H4 (cell line): ENCODE measurements at places on chromosomes 1 and 21. TPM values are rescaled to one million over a fixed set of nuclear protein-coding genes. Genes with fewer than 3 reads are reported as not detected.

The PRRX1 gene
- total RNA-seq = 0.10 TPM in 1 of 2 replicates, not detected in the other

The PRKAA2 gene
- 2.2 and 3.5 TPM in 2 replicates for total RNA-seq

The PLA2G2F gene
- not detected in 2 replicates for total RNA-seq

The UBXN10 gene
- not detected in 2 replicates for total RNA-seq

The TMPRSS2 gene
- 0.10 TPM in 1 of 2 replicates, not detected in the other for total RNA-seq

The CLEC20A gene
- total RNA-seq = not detected in 2 replicates

The KDM1A gene
- total RNA-seq = 97.1 and 111 TPM in 2 replicates

The ARMH1 gene
- not detected in 2 replicates for total RNA-seq

The HCRTR1 gene
- total RNA-seq = not detected in 2 replicates

The ADORA1 gene
- 0.47 and 0.58 TPM in 2 replicates for total RNA-seq

- DNase-seq = peak; percentile 52
Measured at GRCh38 chr1:119046785-119047438, 58.8 kb upstream of the TBX15 start.

DNA sequence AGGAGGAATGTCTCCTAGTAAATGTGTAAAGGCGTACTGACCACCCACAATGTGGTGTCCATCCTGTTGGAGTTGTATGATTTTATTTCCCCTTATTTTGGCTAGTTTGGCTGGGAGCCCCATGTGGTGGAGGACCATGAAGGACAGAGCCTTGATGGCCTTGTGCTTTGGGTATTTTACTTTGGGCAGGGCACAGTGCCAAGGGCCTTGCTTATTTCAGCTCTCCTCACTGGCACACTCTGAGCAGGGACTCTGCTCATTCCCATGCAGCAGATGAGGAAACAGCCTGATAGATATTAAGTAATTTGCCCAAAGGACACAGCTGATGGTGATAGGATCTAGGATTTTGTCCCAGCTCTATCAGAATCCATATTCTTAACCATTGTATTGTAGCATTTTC, 50.2 kb downstream of the SMYD2 start:
- no peak for DNase-seq

DNA sequence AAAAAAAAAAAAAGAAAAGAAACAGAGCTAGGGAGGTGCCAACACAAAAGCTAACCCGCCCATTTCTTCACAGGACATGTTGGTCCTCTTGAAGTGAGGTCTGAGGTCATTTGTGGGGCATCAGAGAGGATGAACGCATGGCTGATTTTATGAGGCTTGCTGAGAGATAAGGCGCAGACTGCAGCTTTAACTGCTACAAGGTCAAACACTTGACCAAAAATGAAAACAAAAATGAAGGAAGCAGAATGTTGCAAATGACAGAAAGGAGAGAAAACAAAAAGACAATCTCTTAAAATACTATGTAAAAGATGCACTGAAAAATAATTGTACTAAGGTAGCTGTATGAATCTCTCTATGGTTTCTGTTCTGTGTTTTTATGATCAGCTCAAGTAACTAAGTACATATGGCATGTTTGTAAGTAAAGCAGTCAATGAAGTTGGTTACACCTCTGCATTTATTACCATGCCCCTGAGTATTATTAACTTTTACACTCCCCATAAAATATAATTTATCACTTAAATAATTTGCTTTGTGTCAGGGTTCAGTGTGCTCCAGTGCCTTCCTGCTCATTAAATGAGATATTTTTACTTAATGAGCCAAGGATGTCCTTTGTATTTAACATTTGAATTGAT, 249.1 kb upstream of the NR5A2 start:
- DNase-seq = peak; percentile 57

GRCh38 chr21:20187028-20187427, 811.2 kb upstream of the NCAM2 start:
- no peak for DNase-seq

GRCh38 chr1:89381618-89382017, 17.8 kb downstream of the GBP6 start:
- no peak for DNase-seq

DNA sequence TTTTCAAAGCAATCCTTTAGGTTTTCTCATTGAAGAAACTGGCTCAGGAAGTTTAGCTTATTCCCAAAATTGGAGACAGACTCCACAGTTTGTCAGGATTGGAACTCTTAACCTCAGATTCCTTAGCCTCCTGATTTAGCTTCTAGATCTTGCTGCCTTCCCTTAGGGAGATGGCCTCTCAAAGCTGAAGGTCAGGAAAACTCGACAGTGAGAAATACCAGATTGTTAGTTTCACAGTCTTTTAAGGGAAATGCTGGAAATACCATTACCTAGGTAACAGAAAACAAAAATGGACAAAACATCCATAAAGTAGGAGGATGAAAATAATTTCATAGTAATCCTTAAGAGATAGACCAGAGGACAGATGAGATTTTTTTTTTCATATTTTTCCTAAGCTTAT, 7.8 kb downstream of the RASAL2 start:
- DNase-seq = no peak

- no peak for DNase-seq
Measured at GRCh38 chr1:91894036-91894761, 8.2 kb upstream of the TGFBR3 start.

GRCh38 chr1:25053576-25054250, 123.6 kb upstream of the RUNX3 start:
- DNase-seq = no peak

GRCh38 chr1:5620997-5621396, 371.2 kb downstream of the NPHP4 start:
- DNase-seq = no peak

DNA sequence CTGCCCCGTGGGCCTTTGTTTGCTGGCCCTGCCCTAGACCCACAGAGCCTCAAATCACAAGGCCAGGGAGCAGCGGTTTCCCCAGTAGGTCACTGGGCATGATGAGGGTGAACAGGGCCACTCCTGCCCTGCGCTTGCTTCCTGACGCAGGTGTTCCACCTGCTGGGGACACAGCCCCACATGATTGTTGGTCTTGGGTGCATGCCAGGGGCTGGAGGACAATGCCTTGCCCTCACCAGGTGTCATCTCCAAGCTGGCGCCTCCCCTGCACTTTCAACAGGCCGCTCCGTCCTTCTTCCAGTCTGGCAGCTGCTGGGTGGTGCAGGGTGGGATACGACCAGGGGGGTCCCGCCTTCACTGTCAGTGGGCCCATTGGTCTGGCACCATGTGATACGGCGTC, 24.3 kb downstream of the IL10RB start:
- DNase-seq = no peak

- no peak for DNase-seq
Measured at GRCh38 chr1:4599951-4600481, 54.4 kb upstream of the AJAP1 start.

GRCh38 chr1:56056438-56057287, 522.7 kb downstream of the PLPP3 start:
- no peak for DNase-seq

- no peak for DNase-seq
Measured at GRCh38 chr1:178565586-178565985, 52.7 kb downstream of the TEX35 start.

GRCh38 chr1:17335821-17336710, 28.1 kb downstream of the PADI4 start:
- peak; percentile 41 for DNase-seq

- peak; percentile 57 for DNase-seq
Measured at GRCh38 chr21:21714426-21714825, 716.2 kb downstream of the NCAM2 start.

GRCh38 chr1:182658055-182658454, 26.3 kb downstream of the RGS8 start:
- DNase-seq = no peak

DNA sequence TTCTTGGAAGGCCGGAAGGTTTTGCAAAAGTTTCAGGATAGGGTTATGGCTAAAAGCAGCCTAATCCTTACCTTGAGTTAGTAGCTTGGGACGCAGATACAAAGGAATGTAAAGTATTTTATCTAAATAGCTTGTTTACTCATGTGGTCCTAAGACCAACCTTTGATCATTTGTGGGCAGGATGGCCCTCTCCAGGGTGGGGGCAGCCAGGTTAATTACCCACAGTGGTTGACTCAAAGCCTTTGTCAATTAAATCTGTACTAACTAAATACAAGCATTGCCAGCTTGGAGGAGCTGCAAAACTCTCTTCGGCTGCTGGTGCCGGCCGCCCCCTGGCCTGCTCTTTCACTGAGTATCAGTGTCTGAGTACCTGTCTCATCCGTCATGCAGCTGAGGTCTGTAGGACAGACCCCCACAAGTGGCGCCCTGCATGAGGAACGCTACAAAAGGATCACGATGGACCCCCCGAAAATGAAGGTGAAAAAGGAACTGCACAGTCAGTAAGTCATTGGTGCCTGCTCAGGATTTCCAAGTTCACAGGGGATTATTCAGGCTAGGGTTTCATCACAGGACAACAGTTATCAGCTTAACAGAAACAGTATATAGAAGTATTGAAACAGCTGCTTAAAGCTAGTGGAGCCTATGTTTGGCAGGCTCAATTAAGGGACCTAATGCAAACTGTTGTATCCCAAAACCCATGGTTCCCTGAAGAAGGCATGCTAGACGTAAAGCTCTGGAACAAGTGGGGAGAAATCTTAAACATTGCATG, 212.5 kb upstream of the MAP1LC3C start:
- DNase-seq = no peak

DNA sequence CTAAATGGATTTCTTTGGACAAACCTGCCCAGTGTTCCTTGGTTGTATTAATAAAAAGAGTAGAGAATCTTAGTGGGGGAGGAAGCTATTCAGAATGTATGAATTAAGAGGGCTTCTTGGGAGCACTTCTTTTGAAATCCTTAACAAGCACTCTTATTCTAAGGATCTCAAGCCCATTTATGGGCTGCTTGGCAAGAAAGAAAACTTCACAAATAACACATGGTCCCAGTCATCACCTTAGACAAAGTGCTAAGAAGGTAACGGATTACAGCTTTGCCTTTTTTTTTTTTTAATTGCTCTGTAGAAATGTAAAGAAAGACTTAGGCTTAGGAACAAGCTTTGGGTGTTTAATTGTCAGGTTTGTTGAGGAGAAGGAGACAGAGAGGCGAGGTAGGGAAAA, 76.6 kb upstream of the IPO9 start:
- no peak for DNase-seq

DNA sequence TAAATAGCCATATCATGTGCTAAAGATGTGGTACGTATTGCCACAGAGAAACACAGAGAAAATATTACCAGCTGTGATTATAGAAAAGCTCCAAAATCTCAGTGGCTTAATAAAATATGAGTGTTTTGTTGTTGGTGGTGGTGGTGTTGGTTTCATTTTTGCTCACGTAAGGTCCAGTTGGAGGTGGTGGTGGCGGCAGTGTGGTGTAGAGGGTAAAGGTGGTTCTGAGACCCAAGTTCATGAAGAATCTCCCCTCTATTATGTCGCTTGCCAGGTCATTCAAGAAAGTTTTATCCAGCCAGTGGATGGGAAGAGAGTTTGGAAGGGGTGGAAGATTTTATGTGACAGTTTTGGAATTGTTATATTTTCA, 217.6 kb upstream of the SAMSN1 start:
- DNase-seq = no peak

DNA sequence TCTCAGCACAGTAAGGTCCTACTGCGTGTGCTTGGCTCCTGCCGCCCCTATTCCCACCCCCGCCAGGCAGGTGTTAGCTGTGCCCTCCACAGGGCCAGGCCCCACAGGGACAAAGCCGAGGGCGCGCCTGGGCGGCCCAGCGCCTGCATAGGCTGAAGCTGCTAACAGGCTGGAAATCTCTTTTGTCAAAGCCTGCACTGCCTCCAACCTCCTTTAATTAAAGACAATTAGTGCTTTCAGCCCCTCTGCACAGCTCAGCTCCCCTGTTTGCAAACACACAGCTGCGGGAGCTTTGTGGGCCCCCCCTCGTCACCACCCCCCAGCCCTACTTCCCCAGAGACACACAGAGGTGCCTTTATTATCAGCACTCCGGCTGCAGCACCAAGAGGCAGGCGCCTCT, 95.9 kb downstream of the EPHB2 start:
- DNase-seq = no peak

- DNase-seq = no peak
Measured at GRCh38 chr1:242197907-242198820, 199.3 kb upstream of the MAP1LC3C start.

- no peak for DNase-seq
Measured at GRCh38 chr1:68528243-68528642, 31.4 kb upstream of the DEPDC1 start.

DNA sequence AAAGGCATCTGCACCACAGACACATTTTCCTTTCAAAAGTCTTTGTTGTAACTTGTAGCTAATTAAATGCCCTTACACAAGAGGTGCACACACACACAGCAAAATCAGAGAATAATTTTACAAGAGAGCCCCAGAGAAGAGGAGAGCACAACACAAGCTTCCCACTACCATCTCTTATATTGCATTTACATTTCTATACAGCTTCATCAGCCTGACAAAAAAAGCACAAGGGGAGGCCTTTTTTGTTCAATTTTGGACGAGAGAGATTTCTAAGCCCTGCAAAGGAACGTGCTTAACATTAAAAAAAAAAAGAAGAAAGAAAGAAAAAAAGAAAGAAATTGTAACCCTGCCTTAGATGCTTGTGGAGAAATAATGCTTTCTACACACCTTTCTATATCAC, 17.1 kb upstream of the ESRRG start:
- DNase-seq = no peak

DNA sequence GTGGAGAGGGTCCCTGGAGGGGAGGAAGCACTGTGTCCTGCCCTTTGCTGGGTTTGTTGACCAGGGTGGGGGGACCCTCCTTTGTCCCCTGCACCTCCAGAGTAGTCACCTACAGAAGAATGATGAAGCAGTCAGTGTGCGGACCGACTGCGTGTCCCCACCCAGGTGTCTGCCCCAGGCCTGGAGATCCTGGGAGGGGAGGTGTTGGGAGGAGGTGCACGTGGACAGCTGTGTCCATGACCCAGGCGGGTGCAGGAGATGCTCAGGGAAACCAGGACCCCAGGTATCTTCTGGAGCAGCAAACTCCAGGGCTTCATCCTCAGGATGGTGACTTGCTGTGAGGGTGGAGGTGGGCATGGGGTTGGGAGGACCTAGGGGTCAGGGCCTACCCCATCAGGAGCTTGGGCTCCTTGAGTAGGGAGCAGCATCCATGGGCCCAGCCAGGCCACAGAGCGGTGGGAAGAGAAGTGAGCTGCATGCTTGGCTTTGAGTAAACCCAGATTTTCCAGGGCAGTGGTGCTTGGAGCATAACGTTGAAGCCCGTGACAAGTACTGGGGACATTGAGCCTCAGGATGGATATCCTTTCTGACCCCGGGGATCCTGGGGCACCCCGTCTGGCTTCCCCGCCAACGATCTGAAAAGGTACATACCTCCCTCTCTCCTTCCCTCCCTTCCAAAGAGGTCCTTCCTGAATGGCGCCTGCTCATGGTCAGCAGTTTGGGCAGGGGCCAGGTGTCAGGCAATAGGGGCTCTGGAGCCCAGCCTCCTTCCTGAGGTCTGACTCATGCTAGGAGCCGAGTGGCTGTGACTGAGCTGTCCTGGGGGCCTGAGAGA, 13.7 kb downstream of the ACTRT2 start:
- DNase-seq = no peak
